Pancreas (tissue), 10 donors: ENCODE measurements at places on chromosomes 16 and 17. TPM values are rescaled to one million over a fixed set of nuclear protein-coding genes. Genes with fewer than 3 reads are reported as not detected.

The MBTPS1 gene
- total RNA-seq = 41.4 TPM

The FBXL19 gene
- total RNA-seq = 8.4 TPM

The SDR42E1 gene
- total RNA-seq = 7.1 TPM

The MYH10 gene
- 13.8 TPM for total RNA-seq

DNA sequence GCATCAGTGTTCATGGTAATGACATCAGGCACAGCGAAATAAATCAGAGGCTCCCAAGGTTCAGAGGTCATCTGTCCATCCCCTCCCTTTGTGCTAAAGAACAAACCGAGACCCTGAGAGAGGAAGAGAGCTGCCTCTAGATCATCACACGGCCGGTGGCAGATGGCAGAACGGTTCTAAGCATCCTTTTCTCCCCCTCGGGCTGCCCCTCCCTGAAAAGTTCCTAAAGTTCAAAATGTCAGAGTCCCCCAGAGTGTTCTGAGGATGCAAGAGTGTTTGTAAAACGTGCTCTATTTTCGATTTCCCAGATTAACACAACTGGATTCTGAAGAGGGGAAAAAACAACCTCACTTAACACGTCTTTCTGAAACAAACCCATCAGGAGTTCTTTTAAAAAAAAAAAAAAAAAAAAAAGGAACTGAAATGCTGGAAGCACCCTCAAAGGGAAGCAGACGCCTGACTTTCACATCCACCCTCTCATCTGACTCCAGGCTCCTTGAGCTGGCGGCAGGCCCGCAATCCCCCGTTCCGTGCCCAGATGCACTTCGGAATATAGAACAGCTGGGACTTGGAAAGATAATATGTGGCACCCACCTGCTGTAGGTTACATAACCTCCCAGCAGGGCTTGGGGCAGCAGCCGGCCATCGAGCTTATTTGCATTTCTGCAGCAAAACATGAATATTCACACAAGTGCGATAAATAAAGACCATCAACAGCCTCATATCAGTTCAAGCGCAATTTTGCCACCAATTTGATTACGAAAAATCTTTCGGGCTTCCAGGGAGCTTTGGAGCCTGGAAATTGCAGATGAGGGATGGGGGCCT is 115.5 kb upstream of the SMURF2 start:
- peaks cover 24% of the 10 kb centered on the region for H3K4me1 ChIP-seq
- no peaks in the 10 kb centered on the region for H3K27me3 ChIP-seq
- peak overlapping the region; percentile 44 for H3K27ac ChIP-seq
- H3K4me3 ChIP-seq = no peak overlapping the region
- peak; percentile 63 for DNase-seq
- no peaks in the 10 kb centered on the region for H3K36me3 ChIP-seq

DNA sequence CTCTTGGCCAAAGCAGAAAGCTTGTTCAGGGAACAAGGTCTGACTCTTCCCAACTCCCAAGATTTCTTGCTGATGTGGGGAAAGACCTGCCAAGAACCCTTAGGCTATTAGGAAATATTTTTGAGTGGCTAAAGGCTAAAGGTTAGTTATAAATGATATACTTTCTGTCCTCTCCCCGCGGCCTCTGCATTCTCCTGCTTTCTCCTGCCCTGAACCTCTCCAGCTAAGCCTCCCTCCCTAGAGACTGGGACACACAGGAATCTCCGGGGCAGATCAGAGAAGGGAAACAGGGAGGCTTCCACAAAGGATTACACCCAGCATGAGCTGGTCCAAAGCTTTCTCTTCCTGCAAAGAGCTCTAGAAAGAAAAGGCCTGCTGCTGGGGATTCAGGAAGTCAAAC is 2.3 kb downstream of the SLC43A2 start:
- H3K4me1 ChIP-seq = peaks cover 5% of the 10 kb centered on the region
- no peaks in the 10 kb centered on the region for H3K36me3 ChIP-seq
- no peak for DNase-seq
- no peaks in the 10 kb centered on the region for H3K27me3 ChIP-seq
- no peak overlapping the region for H3K4me3 ChIP-seq

DNA sequence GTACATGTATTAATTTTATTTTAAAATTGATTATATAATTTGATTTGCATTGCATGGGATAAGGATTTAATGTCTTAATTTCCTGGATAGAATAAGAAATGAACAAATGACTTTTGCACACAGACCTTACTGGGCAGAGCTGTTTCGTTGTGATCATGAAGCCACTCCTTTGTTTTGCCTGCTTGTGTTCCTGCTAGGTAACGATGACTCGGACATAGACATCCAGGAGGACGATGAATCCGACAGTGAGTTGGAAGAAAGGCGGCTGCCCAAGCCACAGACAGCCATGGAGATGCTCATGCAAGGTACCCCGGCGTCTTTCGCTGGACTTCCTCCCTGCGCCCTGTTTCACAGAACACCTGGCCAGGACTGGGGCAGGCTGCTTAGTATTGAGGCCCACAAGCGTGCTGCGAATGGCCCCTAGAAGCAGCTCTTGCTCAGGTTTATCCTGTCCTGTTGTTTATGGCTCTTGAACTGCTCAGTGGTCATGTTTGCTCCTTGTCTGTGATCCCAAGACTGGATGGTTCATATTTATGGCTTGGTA is 29.6 kb downstream of the CLUAP1 start:
- H3K4me3 ChIP-seq = no peak overlapping the region
- no peaks in the 10 kb centered on the region for H3K36me3 ChIP-seq
- no peak overlapping the region for H3K27ac ChIP-seq

DNA sequence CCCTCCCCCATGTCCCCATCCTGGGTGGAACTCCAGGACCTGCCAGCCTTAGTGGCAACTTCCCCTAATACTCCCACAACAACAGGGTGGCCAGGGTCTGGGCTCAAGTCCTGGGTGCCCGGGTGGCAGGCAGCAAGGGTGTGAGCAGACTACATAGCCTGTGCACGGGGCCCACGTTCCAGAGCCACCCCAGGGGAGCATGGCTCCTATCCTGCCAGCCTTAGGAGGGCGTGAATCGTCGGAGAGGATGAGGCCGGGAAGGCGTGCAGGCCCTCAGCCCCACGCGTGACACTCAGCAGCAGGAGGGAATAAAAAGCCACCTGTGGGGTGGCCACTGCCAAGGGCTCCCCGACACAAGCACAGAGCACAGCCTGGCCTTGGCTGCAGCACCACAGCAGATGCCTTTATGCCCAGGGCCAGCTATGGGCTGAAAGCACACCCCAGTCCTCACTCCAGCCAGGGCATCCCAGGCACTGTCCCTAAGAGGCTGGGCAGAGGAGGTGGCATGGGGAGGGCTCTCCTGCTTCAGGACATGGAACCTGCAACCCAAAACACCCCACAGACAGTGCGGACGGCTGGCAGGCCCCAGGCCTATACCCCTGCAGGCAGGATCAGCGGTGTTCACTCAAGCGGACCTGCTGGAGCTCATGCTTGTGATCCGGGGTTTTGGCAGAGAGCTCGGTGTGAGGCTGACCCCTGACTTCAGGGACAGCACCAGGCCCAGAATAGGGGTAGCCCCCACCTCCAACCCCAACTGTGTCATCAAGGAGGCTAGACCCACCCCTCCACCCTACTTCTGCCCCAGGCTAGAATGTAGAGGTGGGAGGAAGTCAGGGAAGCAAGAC is 2.7 kb downstream of the BCAR1 start:
- H3K27me3 ChIP-seq = no peaks in the 10 kb centered on the region
- peaks cover 60% of the 10 kb centered on the region for H3K4me1 ChIP-seq
- peak; percentile 28 for DNase-seq
- H3K36me3 ChIP-seq = no peaks in the 10 kb centered on the region

- DNase-seq = no peak
- no peaks in the 10 kb centered on the region for H3K36me3 ChIP-seq
- H3K4me3 ChIP-seq = no peak overlapping the region
- H3K4me1 ChIP-seq = no peaks in the 10 kb centered on the region
- H3K27ac ChIP-seq = no peak overlapping the region
Measured at GRCh38 chr16:336269-336668, 16.3 kb downstream of the AXIN1 start.

- no peak overlapping the region for H3K4me3 ChIP-seq
- H3K27ac ChIP-seq = no peak overlapping the region
- no peaks in the 10 kb centered on the region for H3K27me3 ChIP-seq
- DNase-seq = no peak
- no peaks in the 10 kb centered on the region for H3K4me1 ChIP-seq
Measured at GRCh38 chr17:4450710-4451316, 17.1 kb downstream of the SPNS3 start.

- no peaks in the 10 kb centered on the region for H3K27me3 ChIP-seq
- H3K27ac ChIP-seq = no peak overlapping the region
- H3K4me1 ChIP-seq = no peaks in the 10 kb centered on the region
- H3K4me3 ChIP-seq = no peak overlapping the region
Measured at GRCh38 chr17:66920435-66920834, 44.1 kb upstream of the CACNG4 start.

GRCh38 chr17:43020789-43021740 is 1.1 kb downstream of the VAT1 start:
- peak overlapping the region; percentile 59 for H3K27ac ChIP-seq
- DNase-seq = peak; percentile 71
- peaks cover 7% of the 10 kb centered on the region for H3K4me1 ChIP-seq
- H3K4me3 ChIP-seq = peak overlapping the region; percentile 53

DNA sequence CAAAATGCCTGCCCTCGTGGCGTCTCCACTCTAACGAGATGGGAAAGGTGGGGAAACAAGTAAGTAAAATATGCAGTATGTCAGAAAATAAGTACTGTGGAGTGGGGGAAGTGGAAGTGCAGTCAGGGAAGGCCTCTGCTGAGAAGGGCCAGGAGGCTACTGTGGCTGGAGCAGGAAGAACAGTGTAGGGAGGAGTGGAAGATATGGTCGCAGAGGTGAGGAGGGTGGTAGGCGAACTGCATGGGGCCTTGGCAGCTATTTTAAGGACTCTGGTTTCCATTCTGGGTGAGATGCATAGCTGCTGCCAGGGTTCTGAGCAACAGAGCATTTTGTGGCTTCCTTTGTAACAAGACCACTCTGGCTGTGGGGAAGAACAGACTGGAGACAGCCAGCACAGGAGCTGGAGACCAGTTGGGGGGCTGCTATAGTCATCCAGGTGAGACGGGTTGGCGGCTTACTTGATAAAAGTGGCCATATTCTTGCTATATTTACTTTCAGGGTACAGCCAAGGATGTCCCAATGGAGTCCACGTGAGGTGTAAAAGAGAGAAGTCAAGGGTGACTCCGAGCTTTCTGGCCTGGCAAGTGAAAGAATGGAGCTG is 42.6 kb downstream of the CYTH1 start:
- H3K27me3 ChIP-seq = no peaks in the 10 kb centered on the region
- H3K4me3 ChIP-seq = no peak overlapping the region
- no peak overlapping the region for H3K27ac ChIP-seq
- no peak for DNase-seq
- no peaks in the 10 kb centered on the region for H3K36me3 ChIP-seq
- H3K4me1 ChIP-seq = peaks cover 5% of the 10 kb centered on the region

DNA sequence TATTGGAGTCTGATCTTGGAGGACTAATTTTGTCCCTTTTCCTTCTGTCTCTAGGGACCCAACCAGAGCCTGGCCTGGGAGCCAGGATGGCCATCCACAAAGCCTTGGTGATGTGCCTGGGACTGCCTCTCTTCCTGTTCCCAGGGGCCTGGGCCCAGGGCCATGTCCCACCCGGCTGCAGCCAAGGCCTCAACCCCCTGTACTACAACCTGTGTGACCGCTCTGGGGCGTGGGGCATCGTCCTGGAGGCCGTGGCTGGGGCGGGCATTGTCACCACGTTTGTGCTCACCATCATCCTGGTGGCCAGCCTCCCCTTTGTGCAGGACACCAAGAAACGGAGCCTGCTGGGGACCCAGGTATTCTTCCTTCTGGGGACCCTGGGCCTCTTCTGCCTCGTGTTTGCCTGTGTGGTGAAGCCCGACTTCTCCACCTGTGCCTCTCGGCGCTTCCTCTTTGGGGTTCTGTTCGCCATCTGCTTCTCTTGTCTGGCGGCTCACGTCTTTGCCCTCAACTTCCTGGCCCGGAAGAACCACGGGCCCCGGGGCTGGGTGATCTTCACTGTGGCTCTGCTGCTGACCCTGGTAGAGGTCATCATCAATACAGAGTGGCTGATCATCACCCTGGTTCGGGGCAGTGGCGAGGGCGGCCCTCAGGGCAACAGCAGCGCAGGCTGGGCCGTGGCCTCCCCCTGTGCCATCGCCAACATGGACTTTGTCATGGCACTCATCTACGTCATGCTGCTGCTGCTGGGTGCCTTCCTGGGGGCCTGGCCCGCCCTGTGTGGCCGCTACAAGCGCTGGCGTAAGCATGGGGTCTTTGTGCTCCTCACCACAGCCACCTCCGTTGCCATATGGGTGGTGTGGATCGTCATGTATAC is 8.0 kb downstream of the GPRC5C start:
- H3K4me1 ChIP-seq = peaks cover 49% of the 10 kb centered on the region
- no peak overlapping the region for H3K4me3 ChIP-seq
- H3K36me3 ChIP-seq = no peaks in the 10 kb centered on the region
- H3K27me3 ChIP-seq = no peaks in the 10 kb centered on the region

DNA sequence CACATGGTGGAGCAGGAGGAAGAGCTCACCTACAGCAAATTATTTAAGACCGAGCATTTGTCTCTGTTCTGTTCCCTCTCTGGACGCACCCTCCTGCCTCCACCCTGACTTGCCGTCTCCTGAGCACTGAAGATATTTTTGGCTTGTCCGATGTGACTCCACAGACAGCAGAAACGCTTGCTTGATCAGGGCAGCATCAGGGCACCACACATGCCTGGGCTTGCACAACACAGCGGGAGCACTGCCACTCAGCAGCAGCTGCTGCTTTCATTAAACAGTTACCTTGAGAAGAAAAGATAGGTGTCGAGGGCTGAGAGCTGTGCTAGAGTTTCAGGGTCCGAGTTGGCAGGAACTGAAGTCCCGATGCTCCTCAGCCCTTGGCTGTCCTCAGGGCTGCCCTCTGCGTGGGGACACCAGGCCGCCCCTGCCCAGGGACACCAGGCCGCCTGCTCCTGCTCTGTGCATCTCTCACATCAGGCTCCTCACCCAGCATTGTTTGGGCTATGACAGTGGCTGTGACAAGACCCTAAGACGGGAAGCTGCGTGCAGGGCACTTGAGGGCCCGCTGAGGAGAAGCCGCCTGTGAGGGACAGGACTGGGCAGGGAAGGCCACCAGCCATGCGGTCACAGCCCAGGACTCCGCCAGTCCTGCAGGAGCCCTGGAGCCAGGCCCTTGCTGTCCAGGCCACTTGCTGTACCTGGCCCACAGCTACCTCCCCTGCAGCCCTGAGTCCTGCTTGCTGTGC is 21.3 kb upstream of the CDH15 start:
- no peak overlapping the region for H3K4me3 ChIP-seq
- no peak overlapping the region for H3K27ac ChIP-seq
- no peaks in the 10 kb centered on the region for H3K4me1 ChIP-seq
- peaks cover 5% of the 10 kb centered on the region for H3K36me3 ChIP-seq
- H3K27me3 ChIP-seq = no peaks in the 10 kb centered on the region

DNA sequence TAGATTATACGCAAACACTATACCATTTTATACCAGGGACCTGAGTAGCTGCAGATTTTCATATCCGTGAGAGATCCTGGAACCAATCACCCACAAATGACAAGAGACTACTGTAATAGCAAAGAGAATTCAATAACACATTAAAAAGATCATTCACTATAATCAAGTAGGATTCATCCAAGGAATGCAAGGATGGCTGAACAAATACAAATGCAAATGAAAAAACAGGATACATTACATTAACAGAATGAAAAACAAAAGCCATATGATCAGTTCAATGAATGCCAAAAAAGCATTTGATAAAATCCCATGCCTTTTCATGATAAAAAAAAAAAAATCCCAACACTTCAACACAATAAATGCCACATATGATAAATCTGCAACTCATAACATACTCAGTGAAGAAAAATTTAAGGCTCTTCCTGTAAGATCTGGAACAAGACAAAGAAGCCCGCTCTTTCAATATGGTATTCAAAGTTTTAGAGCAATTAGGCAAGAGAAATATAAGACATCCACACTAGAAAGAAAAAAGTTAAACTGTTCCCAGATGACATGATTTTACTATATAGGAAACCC is 29.0 kb downstream of the N4BP1 start:
- H3K27me3 ChIP-seq = no peaks in the 10 kb centered on the region
- H3K4me3 ChIP-seq = no peak overlapping the region
- H3K4me1 ChIP-seq = no peaks in the 10 kb centered on the region
- H3K36me3 ChIP-seq = no peaks in the 10 kb centered on the region
